Mucosa of descending colon (tissue), 3 donors: ENCODE measurements at places on chromosomes 4 and X.

- DNase-seq: no peak
Observed at GRCh38 chr4:55358668-55359067, 12.6 kb downstream of the SRD5A3 start.

DNA sequence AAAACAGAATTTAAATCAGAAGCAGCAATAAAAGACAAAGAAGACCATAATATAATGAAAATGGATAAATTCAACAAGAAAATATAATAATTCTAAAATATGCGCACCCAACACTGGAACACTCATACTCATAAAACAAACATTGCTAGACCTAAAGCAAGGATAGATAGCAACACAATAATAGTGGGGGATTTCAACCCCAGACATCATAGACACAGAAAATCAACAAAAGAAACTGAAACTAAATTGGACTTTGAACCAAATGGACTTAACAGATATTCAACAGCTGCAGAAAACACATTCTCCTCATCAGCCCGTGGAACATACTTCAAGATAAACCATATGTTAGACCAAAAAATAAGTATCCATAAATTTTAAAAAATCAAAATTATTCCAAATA, 1552.6 kb downstream of the C4orf33 start:
- no peak for DNase-seq

GRCh38 chr4:83180431-83180968, 66.0 kb upstream of the PLAC8 start:
- no peak for DNase-seq

DNA sequence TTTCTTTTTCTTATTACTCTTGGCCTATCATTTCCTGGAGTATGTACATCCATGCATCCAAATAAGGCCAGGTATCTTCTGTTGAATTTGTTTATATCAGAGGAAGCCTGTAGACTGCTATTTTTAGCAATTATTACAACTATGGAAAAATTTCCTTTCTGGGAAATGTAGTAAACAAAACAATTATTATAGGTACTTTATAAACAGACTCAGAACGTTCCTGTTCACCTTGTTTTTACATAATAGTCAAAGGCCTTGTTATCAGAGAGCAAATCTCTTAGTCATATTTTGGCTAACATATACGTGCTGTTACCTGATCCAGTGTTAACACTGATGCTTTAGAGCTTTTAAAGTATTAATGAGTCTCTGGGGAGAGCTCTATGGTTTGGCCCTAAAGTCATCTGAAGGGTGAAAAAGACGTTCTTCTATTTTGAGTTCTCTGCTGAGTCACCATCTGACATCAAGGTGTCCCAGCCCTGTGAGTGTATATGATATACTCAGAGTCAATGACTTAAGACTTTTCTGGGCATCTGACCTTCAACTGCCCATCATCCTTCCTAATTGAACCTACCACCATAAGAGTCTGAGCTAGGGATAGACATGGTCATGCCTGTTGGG, 7.3 kb downstream of the SPARCL1 start:
- DNase-seq: no peak

DNA sequence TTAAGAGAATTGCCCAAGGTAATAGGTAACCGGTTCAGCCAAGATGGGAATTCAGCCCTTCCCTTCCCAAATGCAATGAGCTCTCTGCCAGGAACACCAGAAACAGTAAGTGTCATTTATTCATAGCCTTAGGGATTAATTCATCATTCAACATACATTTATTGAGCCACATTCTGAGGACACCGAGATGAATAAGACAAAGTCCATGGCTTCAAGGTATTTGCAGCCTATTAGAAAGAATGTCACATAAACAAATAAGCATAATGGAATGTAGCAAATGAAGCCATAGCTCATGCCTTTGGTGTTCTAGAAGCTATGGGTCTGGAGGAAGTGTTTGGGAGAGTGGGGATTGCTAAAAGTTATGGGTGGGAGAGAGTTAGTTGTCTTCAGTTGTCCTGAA, 6.3 kb upstream of the TAB3 start:
- no peak for DNase-seq

DNA sequence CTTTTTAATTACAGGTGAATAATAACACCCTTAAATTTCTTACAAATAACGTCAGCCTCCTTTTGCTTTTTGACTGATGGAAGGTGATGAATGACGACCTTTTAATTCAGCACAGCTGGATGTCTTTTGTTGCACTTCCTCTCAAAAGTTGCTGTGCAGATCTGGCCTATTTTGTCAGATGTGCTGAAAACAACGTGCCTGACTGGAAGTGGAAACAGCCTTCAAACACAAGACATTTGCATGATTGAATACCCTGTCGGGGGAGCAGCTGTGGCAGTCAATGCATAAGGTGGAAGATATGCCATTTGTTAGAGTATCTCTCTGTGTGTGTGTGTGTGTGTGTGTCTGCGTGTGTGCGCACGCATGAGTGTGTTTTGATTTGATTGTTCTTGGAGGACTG, 579.7 kb downstream of the SPRY1 start:
- no peak for DNase-seq

- DNase-seq: no peak
Observed at GRCh38 chr4:11821772-11822430, 393.2 kb upstream of the HS3ST1 start.

- no peak for DNase-seq
Observed at GRCh38 chr4:96092151-96092705, 252.3 kb downstream of the PDHA2 start.

DNA sequence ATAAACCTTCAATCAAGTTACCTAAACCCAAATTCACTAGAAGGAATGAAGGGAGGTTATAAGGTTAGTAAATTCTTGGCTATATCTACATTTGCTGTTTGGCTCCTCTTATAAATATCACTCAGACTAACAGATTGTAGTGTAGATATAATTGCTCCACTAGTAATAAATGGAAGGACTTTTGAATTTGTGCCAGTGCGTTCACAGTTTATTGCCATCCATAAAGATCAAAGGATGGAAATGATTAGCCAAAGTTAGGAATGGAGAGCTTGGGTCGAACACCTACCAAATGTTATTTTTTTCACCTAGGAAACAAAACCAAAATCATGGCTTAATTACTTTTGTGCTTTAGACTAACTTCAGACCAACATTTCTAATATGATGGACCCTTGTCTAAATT, 9.2 kb downstream of the DTHD1 start:
- DNase-seq: peak; percentile 72

DNA sequence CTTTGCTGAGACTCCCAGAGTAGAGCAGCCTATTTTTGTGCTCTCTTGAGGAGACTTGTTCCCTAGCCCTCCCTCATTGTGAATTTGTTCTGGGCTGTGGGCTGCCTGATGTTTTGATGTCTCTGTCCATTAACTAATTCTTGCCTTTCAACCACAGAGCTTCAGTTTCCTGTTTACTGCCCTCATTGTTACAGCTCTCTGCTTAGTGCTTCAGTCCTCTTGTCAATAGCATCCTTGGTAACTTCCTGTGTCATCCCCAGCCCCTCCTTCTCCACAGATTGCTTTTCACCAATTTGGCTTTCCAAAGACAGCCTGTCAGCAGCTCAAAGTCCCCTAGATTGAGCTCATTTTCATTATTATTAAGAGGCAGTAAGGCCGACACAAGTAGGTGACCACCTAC, 69.9 kb downstream of the COX7B2 start:
- DNase-seq: no peak

DNA sequence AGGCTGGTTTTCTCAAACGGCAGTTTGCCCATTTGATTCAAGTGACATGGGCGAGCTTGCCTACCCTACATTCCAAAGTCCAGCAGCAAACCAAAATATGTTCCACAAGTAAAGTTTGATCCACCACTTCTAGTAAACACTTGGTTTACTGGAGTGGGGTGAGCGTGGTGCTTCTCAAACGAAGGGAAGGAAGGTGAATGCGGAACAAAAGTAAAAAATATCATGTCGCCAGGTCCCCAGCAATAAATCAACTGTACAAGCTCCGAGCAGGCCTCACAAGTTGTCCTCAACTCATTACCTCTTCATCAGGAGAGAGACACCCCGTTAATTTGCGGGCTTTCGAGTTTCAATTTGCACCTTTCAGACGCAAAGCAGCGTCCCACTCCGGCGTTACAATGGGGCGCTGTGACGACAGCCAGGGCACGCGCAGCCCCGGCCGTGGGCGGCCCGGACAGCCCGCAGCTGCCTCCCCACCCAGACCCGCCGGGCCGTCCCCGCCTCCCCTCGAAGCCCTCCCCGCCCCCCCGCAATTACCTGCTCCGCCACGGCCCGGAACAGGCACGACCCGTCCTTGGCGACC, 1.0 kb downstream of the OTUD4 start:
- DNase-seq: peak; percentile 80

- DNase-seq: no peak
Observed at GRCh38 chr4:98899277-98899676, 29.7 kb downstream of the EIF4E start.

GRCh38 chr4:26726655-26727387, 133.8 kb upstream of the STIM2 start:
- no peak for DNase-seq

GRCh38 chrX:71919431-71919830, 8.8 kb downstream of the NHSL2 start:
- DNase-seq: no peak

DNA sequence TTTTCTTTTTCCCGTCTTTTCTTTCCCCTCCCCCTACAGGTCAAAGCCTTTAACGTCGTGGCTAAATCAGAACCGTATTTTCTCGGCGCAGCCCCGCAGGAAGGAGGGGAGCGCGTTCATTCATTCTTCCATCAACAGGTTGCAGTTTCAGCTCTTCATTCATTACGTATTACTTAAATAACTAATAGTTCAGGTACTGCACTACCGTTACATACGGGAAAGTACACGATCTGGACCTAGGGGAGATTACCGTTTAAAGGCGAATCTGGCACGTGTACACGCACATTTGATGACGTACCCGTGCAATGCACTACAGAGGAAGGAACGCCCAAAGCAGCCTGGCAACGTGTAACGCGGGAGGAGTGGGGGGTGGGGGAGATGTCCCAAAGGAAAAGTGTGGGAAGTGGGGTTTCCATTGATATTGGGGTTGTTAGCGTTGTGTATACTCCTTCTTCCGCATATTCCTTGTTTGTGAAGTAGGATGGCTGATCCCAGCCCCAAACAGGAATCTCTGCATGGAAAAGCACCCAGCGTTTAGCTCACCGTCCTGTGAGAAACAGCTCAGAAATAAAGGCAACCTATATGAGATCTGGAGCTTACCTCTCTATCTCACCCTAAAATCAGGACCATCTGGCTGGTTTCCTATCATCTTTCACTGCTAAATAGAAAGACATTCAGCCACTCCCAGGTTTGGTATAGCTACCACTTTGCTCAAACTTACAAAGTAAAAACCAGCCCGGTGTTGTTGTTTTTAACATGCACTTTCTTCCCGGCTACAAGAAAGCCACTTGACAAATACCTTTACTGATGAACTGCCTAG, 585 bp upstream of the SEC24D start:
- peak; percentile 62 for DNase-seq

DNA sequence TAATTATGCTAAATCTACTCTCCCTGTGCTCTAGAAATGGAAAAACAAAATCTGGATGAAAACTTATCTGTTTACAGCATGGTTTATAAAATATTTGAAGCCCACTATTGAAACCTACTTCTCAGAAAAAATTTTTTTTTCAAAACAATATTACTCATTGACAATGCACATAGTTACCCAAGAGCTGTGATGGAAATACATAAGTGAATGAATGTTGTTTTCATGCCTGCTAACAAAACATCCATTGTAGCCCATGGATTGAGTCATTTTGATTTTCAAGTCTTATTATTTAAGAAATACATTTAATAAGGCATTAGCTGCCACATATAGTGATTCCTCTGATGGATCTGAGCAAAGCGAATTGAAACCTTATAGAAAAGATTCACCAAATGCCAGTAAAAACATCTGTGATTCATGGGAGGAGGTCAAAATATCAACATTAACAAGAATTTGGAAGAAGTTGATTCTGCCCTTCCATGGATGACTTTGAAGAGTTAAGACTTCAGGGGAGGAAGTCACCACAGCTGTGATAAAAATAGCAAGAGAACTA, 144.7 kb upstream of the HHIP start:
- DNase-seq: no peak

DNA sequence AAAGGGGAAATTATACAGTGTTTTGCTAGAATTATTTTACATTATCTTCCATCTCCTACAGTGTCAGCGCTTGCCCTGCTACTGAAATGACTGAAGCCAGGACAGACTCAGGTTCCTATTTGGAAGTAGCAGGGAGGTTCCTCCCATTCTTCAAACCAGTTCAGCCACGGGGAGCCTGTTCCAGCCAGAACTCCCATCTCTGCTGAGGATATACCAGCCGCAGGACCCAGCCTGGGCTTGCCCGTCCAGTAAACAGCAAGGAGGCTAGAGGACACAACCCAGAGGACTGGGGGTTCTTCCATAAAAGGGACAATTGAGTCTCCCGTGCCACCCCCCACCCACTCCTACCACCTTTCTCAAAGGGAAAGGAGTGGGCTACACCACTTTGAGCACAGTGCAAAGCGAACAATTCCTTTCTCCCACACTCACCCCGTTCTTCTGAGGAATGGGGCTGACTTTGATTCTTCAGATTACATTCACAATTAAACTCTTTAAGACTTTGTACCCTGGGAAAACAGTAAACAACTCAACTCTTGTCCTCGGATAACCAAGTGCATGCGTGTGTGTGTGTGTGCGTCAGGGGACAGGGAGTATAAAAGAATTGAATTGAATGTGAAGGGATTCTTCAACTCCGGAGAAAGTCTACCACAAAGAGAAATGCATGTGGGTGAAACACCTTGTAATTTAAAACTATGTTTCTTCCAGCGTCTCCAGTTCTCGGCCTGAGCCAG, 31.0 kb upstream of the PPARGC1A start:
- DNase-seq: no peak

- DNase-seq: no peak
Observed at GRCh38 chr4:167578906-167579305, 344.6 kb upstream of the SPOCK3 start.

DNA sequence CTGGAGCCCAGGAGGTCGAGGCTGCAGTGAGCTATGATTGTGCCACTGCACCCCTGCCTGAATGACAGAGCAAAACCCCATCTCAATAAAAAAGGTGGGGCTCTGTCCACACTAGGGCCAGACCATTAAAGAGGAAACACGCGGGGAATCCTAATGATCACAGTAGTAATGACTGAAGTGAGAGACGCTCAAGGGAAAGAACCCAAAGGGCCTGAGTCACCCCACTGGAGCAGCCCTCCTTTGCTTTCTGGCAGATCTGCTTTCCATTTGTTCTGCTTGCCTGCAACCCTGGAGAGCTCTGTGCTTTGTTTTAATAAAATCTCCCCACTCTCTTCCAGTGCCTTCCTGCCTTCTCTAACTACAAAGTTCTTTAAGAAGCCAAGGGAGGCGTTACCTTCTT, 5.0 kb downstream of the TFDP3 start:
- no peak for DNase-seq

- DNase-seq: no peak
Observed at GRCh38 chr4:96126227-96126626, 286.3 kb downstream of the PDHA2 start.

GRCh38 chr4:175166020-175166419, 247.9 kb downstream of the ADAM29 start:
- no peak for DNase-seq
